ENCODE measurements at places on chromosomes 13 and 19. TPM values are rescaled to one million over a fixed set of nuclear protein-coding genes. Genes with fewer than 3 reads are reported as not detected.

GRCh38 chr13:52980695-52981094, 47.9 kb upstream of the OLFM4 start:
- DNase-seq = peak; percentile 2
- H3K4me3 ChIP-seq = no peak overlapping the region
- H3K36me3 ChIP-seq = no peaks in the 10 kb centered on the region
- H3K4me1 ChIP-seq = no peaks in the 10 kb centered on the region

- H3K4me3 ChIP-seq = no peak overlapping the region
- H3K27ac ChIP-seq = no peak overlapping the region
- no peak for DNase-seq
Observed at GRCh38 chr19:47493378-47494210, 9.6 kb upstream of the KPTN start.

GRCh38 chr13:113669231-113669754, 2.3 kb downstream of the GRK1 start:
- no peaks in the 10 kb centered on the region for H3K27me3 ChIP-seq
- no peak overlapping the region for H3K4me3 ChIP-seq
- H3K36me3 ChIP-seq = no peaks in the 10 kb centered on the region

The ZNF723 gene
- total RNA-seq = not detected

DNA sequence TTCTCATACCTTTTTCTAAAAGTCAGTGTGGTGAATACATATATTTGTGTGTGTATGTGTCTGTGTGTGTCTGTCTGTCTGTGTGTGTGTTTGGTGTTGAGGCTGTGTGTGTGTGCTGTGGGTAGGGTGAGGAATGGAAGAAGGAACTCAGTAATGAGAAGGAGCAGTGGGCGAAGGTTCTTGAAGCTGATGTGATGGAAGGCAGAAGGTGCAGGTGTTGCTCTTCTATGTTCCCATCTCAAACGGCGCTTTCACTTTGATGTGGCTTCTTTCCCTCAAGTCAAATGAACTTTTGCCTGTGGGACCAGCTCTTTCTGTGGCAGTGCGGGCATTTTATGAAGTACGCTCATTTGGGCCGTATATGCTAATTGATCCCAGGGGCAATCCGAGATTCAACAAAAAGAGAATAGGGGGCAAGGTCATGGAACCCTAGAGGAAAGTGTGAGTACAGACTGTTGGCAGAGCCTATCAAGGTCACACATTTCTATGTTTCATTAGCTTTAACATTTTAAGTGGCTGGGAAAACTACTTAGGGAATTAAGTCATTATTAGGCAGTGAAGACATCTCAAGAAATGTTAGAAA, 15.2 kb downstream of the BIVM start:
- H3K4me1 ChIP-seq = no peaks in the 10 kb centered on the region
- no peaks in the 10 kb centered on the region for H3K36me3 ChIP-seq
- H3K4me3 ChIP-seq = no peak overlapping the region
- no peaks in the 10 kb centered on the region for H3K27me3 ChIP-seq
- DNase-seq = no peak

DNA sequence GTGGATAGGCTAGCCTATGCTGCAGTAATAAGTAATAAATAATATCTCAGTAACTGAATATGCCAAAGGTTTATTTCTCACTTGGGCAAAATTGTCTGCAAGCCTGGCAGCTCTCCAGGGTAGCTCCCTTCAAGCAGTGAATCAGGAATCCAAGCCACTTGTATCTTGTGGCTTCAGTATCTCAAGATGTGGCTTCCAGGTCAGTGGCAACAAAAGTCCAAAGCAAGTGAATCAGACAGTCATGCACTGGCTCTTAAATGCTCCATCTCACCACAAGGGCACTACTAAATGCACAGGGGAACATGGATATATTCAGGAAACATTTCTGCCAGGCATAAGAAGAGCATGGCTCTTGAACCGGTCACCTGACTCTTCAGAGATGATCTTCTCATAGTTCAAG, 126.3 kb downstream of the KCTD12 start:
- H3K27me3 ChIP-seq = no peaks in the 10 kb centered on the region
- H3K4me1 ChIP-seq = no peaks in the 10 kb centered on the region
- DNase-seq = no peak

The SLC5A5 gene
- total RNA-seq = 0.23 TPM

The MYO1F gene
- total RNA-seq = not detected

GRCh38 chr19:40139533-40140287, 49.0 kb upstream of the ZNF780A start:
- peak; percentile 65 for DNase-seq
- no peaks in the 10 kb centered on the region for H3K36me3 ChIP-seq
- H3K4me1 ChIP-seq = no peaks in the 10 kb centered on the region
- H3K4me3 ChIP-seq = no peak overlapping the region

The B3GNT8 gene
- total RNA-seq = 2.3 TPM

DNA sequence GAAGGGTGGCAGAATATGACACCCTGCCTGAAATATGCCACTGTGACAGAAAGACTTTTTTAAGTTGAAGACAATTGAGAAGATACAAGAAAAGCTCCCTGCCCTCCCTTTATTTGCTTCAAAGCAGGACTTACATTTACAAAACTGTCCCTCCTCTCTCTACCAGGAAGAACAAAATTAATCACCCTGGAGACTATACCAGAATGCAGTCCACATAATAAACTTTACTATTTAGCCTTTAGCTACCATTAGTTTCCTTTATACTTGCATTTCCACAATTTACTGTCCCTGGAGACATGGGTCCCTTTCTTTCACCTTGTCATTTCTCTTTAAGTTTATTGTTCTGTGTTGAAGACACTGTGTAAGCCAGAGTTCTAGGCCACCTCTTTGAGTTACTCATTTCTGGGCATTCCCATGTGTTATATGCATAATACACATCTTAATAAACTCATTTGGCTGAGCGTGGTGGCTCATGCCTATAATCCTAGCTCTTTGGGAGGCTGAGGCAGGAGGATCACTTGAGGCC, 238.8 kb downstream of the RFC3 start:
- no peaks in the 10 kb centered on the region for H3K27me3 ChIP-seq
- no peak overlapping the region for H3K4me3 ChIP-seq
- no peak for DNase-seq
- H3K27ac ChIP-seq = no peak overlapping the region
- H3K4me1 ChIP-seq = no peaks in the 10 kb centered on the region

GRCh38 chr19:40322271-40322610, 26.0 kb downstream of the C19orf47 start:
- no peaks in the 10 kb centered on the region for H3K36me3 ChIP-seq
- no peaks in the 10 kb centered on the region for H3K4me1 ChIP-seq
- H3K4me3 ChIP-seq = no peak overlapping the region
- no peak for DNase-seq
- no peaks in the 10 kb centered on the region for H3K27me3 ChIP-seq
- H3K27ac ChIP-seq = no peak overlapping the region

The SMIM24 gene
- 0.69 TPM for total RNA-seq

- no peak overlapping the region for H3K27ac ChIP-seq
- H3K27me3 ChIP-seq = no peaks in the 10 kb centered on the region
- no peaks in the 10 kb centered on the region for H3K36me3 ChIP-seq
- no peak for DNase-seq
- H3K4me3 ChIP-seq = no peak overlapping the region
Observed at GRCh38 chr13:37211487-37211886, 106.0 kb upstream of the CSNK1A1L start.

DNA sequence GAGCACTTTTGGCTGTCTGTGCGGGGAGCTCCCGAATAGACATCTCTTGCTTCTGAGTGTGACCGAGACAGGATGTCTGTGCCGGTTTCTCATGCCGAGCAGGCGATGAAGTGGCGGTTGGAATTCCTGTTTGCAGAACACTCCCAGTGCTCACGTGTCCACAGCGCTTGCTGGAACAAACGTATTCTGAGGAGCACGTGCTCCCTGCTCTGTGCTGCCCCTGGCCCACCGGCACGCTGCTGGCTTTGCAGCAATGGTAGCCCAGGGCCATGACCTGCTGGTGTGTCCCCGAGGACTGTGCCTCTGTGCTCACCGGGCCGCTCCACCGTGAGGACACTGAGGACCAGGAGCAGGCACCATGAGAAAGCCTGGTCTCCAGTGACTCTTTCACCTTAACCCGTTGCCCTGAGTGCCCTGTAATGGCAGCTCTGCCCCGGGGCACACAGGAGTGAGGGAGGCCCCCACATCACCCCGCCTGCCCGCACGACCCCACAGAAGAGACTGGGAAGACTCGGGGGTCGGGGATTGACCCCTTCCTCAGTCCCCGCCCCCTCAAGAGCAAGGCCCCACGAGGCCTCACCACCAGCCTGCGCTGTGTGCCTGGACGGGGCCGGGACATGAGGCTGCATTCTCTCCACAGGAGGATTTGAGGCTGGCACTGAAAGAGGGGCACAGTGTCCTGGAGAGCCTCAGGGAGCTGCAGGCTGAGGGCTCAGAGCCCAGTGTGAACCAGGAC, 40.0 kb upstream of the F7 start:
- no peaks in the 10 kb centered on the region for H3K27me3 ChIP-seq
- H3K4me1 ChIP-seq = peaks cover 11% of the 10 kb centered on the region
- H3K4me3 ChIP-seq = no peak overlapping the region
- no peak for DNase-seq
- H3K27ac ChIP-seq = no peak overlapping the region

- H3K4me3 ChIP-seq = no peak overlapping the region
- H3K27ac ChIP-seq = no peak overlapping the region
- no peak for DNase-seq
- H3K36me3 ChIP-seq = peaks cover 22% of the 10 kb centered on the region
Observed at GRCh38 chr19:55273978-55274707, 5.8 kb downstream of the HSPBP1 start.

DNA sequence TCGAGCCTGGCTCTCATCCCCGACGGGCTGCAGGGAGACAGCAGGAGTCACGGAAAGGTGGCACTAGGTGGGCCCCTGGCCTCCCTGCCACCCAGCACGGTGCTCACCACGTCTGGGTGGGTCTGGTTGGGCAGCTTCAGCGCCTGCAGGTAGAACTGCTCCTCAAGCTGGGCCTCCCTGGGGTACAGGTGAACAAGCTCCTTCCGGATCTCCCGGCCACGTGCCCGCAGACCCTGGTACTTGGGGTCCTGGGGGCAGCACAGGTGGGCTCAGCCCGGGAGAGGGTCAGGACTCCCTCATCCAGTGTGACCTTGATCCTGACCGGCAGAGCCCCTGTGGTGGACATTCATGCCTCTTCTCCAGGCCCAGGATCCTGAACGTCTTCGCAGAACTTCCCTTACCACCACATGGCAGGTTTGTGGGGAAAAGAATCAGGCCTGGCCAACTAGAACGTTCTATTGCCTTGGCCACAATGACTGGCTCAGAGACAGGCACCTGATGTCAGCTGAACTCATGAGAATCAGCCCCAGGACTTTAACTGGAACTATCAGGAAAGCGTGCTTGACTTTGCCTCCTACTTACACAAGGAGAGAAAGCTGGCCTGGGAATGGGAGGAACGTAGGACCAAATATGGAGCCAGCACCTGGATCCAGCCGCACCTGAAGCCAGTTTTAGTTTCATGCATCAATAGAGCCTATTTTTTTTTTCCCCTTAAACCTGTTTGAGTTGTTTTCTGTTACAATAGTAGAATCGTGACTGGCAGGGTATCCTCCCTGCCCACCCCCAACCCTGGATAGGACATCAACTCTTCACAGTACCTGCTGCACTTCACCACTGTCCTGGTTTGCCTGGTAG, 8.9 kb downstream of the SARS2 start:
- no peak for DNase-seq
- H3K27me3 ChIP-seq = no peaks in the 10 kb centered on the region
- H3K27ac ChIP-seq = no peak overlapping the region
- no peaks in the 10 kb centered on the region for H3K36me3 ChIP-seq
- H3K4me3 ChIP-seq = no peak overlapping the region

DNA sequence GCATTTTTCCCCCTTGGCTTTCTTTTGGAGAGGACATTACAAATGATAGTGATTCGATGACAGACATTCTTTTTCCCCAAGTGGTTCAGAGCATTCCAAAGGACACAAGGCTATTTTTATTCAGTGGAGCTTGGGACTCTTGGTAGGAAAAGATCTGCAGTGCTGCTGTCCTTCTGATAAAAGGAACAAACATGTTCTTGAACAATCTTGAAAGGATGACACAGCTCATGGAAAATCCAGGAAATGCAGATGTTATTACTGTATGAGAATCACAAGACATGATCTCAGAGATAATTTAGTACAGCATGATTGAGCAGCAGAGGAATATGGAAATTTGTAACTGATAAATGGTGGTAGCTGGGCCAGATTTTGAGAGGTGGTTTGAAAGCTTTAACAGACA, 96.2 kb upstream of the RFC3 start:
- no peaks in the 10 kb centered on the region for H3K27me3 ChIP-seq
- 0 out of 2 replicates have a peak, but pooled peaks cover 10% of the 10 kb centered on the region for H3K4me1 ChIP-seq
- H3K4me3 ChIP-seq = no peak overlapping the region
- no peak for DNase-seq
- no peak overlapping the region for H3K27ac ChIP-seq

The KCNK6 gene
- total RNA-seq = 6.7 TPM

- no peaks in the 10 kb centered on the region for H3K27me3 ChIP-seq
- H3K4me1 ChIP-seq = peaks cover 20% of the 10 kb centered on the region
- H3K27ac ChIP-seq = no peak overlapping the region
- no peaks in the 10 kb centered on the region for H3K36me3 ChIP-seq
Observed at GRCh38 chr19:3652422-3652821, 25.8 kb upstream of the CACTIN start.

DNA sequence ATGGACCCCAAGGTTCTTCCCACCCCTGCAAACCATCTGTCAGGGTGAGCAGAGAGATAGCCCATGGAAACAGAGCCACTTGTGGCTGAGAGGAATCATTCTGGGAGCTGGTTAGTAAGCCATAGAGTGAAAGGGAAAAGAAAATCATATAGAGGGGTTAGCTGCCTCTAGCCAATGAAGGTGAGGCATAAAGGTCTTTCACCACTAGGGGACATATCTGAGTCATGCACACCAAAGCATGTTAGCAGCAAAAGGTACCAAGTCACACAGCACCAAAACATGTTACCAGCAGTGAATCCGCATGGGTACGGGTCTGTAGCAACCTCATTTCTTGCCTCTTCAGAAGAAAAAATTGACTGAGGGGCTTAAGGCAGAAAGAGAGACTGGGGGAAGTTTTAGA, 76.7 kb upstream of the ZNF43 start:
- no peaks in the 10 kb centered on the region for H3K4me1 ChIP-seq
- H3K4me3 ChIP-seq = no peak overlapping the region
- DNase-seq = no peak
- no peaks in the 10 kb centered on the region for H3K36me3 ChIP-seq
- H3K27me3 ChIP-seq = no peaks in the 10 kb centered on the region

DNA sequence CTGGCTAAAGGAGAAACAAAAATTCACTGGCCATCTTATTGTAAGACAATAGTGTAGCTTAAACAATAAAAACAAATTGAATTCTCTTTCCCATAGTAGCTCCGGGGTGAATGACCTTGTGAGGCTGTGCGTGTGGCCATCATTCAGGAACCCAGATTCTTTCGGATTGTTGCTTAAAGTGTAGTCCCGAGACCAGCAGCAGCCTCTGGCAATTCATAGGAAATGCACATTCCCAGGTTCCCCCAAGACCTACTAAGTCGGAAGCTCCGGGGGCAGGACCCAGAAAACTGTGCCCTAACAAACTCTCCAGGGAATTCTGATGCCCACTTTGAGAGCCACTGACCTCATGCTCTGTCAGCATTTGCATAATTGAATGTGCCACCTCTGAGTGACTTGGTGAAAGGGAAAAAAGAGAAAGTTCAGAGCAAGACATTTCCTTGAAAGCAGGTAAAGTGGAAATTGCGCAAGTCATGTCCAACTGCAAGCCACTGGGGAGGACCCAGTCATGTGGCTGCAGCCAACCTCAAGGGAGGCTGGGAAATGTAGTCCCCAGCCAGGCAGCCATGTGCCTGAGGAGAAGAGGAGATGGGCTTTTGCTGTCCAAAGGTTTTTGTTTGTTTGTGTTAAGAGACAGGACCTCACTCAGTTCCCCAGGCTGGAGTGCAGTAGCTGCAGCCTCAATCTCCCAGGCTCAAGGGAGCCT, 50.7 kb upstream of the PNMA8B start:
- H3K27ac ChIP-seq = no peak overlapping the region
- no peak overlapping the region for H3K4me3 ChIP-seq
- DNase-seq = peak; percentile 28
- H3K27me3 ChIP-seq = no peaks in the 10 kb centered on the region

The FCAR gene
- total RNA-seq = not detected
